Activated CD4-positive, alpha-beta T cell treated with anti-CD3 and anti-CD28 coated beads, Interleukin-2, Interleukin-4, amounts not matched to agents 100 ng/mL and 50 ng/mL, durations not matched to agents 16 hours and 8 hours (primary cell): ENCODE measurements at places on chromosomes 4 and X.

- DNase-seq: peak; percentile 27
Observed at GRCh38 chrX:147476008-147476407, 435.7 kb upstream of the FMR1 start.

- no peak for DNase-seq
Observed at GRCh38 chr4:151679231-151679630, 81.6 kb downstream of the GATB start.

GRCh38 chrX:2697741-2698299 is 6.7 kb downstream of the CD99 start:
- DNase-seq: no peak

GRCh38 chr4:14659286-14659685 is 343.0 kb upstream of the CPEB2 start:
- DNase-seq: no peak

DNA sequence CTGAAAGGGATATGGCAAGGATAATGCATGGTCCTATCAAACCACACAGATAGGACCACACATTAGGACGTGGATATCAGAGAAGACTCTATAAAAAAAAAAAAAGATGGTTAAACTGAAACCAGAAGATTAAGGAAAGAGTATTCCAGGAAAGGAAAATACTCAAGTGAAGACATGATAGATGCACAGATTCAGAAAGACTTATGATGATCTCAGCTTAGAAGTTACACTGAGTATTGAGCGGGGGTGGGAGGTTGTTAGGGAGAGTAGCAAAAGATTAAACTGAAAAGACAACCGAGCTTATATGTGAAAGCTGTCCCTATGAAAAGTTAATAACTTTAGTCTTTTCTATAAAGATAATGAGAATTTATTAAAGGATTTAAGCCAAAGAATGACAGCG is 211.0 kb upstream of the EMCN start:
- no peak for DNase-seq
